Stimulated activated CD4-positive, alpha-beta T cell treated with anti-CD3 and anti-CD28 coated beads, Interleukin-1b, Interleukin-23, amount 100 ng/mL, for 48 hours (primary cell): ENCODE measurements at places on chromosomes 3 and 15.

GRCh38 chr15:90876046-90876445, 7.7 kb downstream of the FURIN start:
- DNase-seq: no peak

- no peak for DNase-seq
These were observed 5.2 kb downstream of the TLE3 start for GRCh38 chr15:70092464-70093027.

DNA sequence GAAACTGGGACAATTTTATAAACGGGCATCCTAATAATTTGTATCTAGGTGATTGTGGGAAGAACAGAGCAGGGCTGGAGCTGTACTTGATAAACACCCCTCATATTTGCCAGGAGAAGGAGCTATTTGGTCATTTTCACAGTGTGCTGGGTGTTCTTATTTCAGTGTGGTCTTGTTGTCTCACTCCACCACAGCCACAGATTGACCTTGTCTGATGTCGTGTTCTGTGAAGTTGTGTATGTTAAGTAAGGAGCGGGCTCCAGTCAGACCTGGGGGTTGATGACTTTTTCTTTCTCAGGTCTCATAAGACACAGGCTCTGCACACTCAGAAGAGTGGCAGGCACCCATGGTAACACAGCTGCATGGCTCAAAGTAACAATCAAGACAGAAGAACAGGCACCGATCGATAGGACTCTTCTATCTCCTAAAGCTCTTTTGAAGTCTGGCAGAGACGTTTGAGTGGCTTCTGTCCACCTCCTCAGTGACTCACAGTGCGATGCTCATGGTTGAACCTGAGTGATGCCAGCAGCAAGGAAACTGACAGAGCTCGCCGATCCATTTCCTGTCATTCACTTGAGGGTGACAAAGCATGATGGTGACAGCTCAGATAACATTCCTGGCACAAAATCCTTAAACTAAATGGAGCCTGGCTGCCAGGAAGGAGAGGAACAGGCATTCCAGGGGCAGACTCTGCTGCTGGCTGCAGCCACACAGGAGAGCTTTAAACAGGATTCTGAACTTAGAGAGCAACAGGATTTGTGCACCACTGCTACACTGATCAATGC, 20.8 kb downstream of the DPH3 start:
- DNase-seq: peak; percentile 28

GRCh38 chr3:134752761-134753461, 42.1 kb upstream of the EPHB1 start:
- DNase-seq: no peak

DNA sequence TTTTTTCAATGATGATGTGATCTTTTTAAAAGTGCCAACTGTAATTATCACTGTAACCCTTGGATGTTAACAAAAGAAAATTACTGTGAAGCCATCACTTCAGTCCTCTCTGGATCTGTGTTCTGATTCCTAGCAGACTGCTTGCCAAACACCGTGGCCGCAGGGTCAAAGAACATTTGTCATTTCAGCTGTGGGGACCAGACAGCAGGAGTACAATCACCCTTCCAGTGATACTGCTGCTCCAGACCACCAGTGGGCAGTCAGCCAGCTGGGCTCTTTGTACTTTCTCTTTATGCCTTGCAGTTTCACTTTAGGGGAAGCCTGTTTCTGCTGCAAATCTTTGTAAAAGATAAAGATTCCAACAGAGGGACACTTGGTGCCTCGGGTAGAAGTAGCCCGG, 770.0 kb downstream of the GRM7 start:
- peak; percentile 1 for DNase-seq
